ENCODE measurements at places on chromosomes 3 and 15. TPM values are rescaled to one million over a fixed set of nuclear protein-coding genes. Genes with fewer than 3 reads are reported as not detected.

DNA sequence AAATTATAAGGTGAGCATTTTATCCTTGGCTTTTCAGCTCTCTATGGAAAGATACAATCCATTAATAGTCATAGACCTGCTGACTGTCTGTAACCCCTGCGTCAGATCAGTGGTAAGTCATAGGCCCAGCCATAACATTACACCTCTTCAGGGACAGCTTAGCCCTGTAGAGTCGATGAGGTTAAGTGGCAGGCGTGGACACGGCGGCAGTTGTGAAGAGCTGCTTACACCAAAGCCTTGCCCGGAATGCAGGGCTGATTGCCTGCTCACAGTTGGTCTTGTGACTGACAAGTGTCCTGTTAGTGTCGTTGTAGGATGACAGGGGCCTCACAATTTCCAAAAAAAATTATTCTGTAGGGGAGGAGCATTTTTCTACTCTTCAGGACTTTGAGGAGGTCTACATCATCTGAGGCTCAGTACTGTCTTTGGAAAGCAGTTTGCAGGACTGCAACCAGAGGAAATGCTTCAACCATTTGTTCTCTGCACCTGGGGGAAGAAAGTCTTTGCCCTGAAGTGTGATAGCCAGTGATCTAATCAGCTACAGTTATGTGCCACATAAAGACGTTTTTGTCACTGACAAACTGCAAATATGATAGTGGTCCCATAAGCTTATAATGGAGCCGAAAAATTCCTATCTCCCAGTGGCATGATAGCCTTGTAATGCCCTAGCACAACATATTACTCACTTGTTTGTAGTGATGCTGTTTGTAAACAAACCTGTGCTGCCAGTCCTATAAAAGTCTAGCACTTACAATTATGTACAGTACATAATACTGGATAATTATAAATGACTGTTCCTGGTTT lies 14.9 kb upstream of the SELENOT start:
- no peak for DNase-seq

DNA sequence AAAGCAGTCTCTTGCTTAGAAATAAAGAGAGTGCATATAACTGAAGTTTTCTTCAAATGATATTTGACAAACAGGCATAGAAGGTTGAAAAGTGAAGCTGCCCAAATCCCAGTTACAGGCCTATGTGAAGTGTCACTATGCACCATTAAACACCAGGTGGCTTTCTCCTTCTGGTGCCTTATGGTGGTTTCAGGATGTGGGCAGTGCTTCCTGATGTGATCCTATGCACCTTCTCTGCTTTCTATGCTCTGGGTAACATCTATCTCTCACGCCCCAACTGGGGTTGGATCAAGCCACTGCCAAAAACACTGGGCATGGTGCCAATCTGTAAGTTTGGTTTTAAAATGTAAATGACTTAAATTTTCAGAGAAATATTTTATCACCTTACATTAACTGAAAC lies 744.7 kb downstream of the TUSC7 start:
- DNase-seq, result peak; percentile 38

GRCh38 chr3:178203165-178203564 lies 333.1 kb upstream of the KCNMB2 start:
- no peak for DNase-seq

GRCh38 chr3:37384117-37384516 lies 209.7 kb upstream of the LRRFIP2 start:
- no peak for DNase-seq

GRCh38 chr3:140131895-140132294 lies 196.9 kb downstream of the CLSTN2 start:
- no peak for DNase-seq

- DNase-seq, result no peak
These were observed 2.9 kb downstream of the GHRL start for GRCh38 chr3:10289787-10290355.

DNA sequence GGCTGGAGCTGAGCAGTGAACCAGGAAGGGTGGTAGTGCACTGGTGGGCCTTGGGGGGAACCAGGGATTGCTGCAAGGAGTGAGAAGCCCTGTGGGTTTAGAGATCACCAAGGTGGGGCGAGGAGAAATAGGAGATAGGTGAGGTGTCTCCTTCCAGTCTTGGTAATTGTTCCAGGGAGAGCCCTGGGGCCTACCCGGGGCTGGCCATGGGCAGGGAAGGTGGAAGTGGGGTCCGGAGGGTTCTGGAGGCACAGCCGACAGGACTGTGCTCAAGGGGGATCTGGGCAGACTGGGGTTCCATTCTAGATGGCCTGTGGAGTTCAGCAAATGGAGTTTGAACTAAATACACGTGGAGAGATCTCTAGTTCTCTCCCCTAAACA lies 4.5 kb downstream of the CHST13 start:
- no peak for DNase-seq

DNA sequence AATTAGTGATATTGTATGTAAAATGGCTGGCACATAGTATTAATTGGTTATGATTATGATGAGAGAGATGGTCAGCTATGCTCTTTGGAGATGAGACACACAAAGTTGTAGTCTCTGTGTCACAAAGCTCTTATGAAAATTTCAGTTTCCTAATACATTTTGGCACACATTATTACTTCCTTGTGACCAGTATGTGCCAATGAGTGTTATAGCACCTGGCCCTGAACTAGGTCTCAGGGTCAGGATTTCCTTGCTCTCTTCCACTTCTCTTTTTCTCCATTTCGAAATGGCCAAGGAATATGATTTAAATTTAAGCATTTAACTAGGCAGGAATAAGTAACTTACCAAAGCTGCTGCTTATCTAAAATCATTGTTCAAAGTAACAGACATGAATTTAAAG lies 28.0 kb downstream of the TIPARP start:
- DNase-seq, result no peak

- DNase-seq, result no peak
These were observed 861 bp upstream of the RFT1 start for GRCh38 chr3:53131096-53131495.

GRCh38 chr3:196168808-196169391 lies 42.3 kb downstream of the ZDHHC19 start:
- no peak for DNase-seq

DNA sequence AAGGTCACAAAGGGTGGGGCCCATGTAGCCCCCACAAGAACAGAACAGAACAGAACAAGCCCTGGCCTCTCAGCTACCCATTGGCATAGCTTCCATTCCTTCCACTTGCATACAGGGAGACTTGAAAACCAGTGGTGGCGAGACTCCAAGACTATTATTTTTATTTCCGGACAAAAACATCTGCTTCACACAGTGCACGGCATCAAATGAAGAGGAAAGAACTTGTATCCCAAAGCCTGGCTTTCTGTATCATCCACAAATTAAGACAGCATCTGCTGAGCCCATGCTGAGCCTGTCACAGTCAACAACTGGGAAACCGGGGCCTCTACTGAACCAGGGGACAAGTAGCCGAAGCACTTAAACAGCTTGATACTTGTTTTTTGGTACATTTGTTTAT lies 56.0 kb downstream of the CLEC3B start:
- no peak for DNase-seq

Gene GOLGA8N
- total RNA-seq, result 34.7 TPM

Gene FGF12
- total RNA-seq, result not detected

Gene ESYT3
- total RNA-seq, result 0.54 TPM

Gene CILP
- 1.1 TPM for total RNA-seq

Gene ACKR2
- 0.81 TPM for total RNA-seq

Measured in hematopoietic multipotent progenitor cell (in vitro differentiated cells).